Activated CD8-positive, alpha-beta memory T cell treated with anti-CD3 and anti-CD28 coated beads, Interleukin-2, amount 10 ng/mL, durations not matched to agents 7 days and 5 days (primary cell): ENCODE measurements at places on chromosomes 11 and 22. TPM values are rescaled to one million over a fixed set of nuclear protein-coding genes. Genes with fewer than 3 reads are reported as not detected.

TRPM5 gene
- total RNA-seq: not detected

OR51T1 gene
- total RNA-seq: not detected

TLCD5 gene
- total RNA-seq: 1.4 TPM

SMIM38 gene
- total RNA-seq: 0.26 TPM

FADS3 gene
- 7.7 TPM for total RNA-seq

TMEM41B gene
- total RNA-seq: 25.7 TPM
